CD4-positive, alpha-beta T cell treated with Interleukin-12 subunit alpha and Interleukin-12 subunit beta, for 1 hour (primary cell): ENCODE measurements at places on chromosomes 2 and 18.
A peak's percentile ranks its signal among the peaks of the same experiment; 100 is the strongest.

- no peak for DNase-seq
Measured at GRCh38 chr2:44495035-44495434, 133.3 kb downstream of the CAMKMT start.

DNA sequence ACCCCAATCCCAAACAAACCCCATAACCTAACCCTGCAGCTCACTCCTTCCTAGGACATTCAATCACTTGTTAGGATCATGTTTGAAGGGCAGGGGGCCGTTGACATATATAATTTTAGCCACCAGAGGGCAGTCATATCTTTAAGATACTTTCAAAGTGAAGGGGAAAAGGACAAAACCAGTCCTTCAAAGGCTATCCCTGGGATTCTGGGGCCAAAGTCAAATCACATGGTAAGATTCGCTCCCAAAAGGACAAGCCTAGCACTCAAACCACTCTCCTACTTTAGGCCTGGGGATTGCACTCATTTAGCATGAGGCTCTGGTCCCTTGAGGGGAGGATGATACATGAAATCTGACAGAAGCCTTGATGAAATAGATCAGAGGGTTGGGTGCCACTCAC lies 44.6 kb downstream of the HAUS1 start:
- DNase-seq = peak; percentile 71

DNA sequence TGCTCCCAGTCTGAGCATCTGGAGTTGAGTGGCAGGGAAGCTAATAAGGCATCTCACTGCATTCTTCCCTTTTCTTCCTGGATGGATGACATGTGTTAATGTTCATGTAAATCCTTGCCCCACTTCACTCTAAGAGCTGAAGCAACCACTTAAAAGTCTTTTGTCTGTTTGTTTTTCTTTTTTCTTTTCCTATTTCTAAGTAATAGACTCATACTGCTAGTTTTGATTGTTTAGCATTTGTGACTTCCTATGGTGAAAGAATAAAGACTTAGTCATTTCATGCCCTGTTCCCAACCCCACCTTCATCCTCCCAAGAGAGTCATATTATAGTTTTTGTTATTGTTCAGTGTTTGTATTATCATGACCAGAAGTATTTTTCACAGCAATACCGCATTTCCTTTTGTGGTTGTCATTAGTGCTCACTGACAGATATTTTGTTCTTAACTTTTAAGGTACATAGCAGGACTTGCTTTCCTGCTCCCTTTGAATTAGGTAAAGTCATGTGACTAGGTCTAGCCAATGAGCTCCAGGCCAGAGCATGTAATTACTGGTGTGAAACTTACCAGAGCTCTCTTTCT lies 18.1 kb upstream of the SPP2 start:
- DNase-seq = peak; percentile 73

DNA sequence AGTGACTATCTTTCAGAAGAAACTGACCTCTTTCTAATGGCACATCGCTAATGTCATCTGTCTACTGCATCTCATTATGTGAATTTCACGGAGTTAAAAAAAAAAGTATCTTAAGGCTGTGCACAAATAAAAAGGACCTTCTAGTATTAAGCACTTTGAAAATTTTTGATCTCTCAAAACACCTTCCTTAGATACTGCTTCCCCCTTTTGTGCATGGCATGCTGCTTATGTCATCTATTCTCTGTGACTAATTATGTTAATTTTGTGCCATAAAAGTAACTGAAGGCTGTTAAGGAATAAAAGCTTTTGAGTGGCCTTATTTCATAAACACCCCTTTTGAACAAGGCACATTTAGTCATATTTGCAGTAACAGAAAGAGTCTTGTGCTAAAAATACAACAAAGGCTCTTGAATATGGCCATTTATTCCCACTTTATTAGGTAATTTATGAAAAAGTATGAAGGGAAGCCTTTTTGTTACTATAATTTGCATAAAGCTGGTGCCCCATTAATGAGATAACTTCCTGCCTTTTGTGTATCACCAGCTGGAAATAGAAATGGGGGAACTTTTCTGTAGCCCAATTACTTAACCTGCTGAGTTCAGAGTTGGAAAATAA lies 1412.0 kb upstream of the ZEB2 start:
- DNase-seq = no peak

- no peak for DNase-seq
Measured at GRCh38 chr18:22868831-22869230, 64.3 kb upstream of the RBBP8 start.

DNA sequence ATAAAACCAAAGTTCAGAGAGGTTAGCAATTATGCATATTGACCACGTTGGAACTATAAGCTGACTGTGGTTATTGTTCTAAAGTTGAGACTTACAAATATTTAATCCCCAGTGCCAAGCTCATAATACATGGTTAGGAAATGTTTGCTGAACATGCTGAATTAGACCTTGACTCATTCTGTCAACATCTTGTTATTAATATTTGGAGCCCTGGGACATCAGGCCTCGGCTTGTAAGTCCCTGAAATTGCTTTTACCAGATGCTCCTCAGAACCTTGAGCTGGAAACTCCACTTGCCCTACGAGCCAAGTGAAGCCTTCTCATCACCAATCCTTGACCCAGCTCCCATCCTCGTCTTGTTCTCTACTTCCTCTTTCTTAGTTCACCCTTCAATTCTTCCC lies 21.2 kb downstream of the DYNAP start:
- no peak for DNase-seq

GRCh38 chr2:223001797-223002175 lies 50.2 kb upstream of the KCNE4 start:
- DNase-seq = no peak

DNA sequence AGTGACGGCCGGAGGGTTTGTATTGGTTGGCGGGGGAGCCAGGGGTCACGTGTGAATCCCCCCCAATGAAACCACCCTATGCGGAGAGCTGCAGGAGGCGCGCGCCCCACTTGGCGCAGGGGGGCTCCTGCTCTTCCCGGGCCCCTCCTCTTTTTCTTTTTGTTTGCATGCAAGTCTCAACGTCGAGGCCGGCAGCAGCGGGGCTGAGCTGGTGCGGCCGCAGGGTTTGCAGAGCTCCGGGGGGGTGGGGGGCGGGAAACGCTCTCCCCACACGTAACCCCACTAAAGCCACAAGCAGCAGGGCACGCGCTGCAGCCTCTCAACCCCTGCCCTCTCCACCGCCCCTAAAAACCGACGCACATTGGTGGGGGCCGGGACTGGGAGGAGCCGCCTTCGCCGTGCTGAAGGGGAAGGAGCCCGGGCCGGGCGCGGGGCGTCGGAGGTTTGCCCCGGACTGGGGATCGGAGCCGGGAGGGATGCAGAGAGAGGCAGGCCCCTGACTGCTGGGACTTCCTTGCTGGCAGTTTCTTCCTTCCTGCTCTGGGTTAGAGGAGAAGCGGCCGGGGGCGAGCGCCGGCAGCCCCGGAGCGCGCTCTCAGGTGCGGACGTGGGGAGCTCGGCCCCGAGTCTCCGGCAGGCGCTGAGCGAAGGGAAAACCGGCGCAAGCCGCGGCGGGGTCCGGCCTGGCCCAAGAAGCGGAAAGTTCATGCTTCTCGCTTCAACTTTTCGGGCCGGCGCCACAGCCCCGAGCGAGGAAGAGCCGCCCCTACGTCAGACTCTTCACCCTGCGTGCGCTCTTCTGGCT lies 864 bp downstream of the LBH start:
- peak; percentile 81 for DNase-seq

DNA sequence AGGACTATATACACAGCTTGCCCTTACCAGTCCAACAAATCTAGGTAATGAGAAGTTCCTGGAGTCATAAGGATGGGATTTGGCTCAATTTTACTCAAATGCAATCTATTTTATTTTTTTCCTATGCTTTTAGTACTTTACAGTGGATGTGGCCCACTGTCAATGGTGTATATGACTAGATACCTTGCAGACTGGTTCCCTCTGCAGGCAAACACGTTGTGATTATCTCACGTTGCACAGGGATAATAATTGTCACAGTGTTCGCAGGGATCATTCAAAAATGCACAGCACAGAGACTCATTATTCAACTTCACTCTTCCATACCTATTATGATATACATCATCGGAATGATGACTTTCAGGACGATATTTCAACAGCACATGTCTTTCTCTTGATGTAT lies 359.7 kb downstream of the MBD2 start:
- no peak for DNase-seq

- DNase-seq = no peak
Measured at GRCh38 chr18:6059551-6059950, 164.2 kb upstream of the TMEM200C start.

GRCh38 chr2:74747411-74748080 lies 86.4 kb upstream of the HK2 start:
- DNase-seq = no peak

DNA sequence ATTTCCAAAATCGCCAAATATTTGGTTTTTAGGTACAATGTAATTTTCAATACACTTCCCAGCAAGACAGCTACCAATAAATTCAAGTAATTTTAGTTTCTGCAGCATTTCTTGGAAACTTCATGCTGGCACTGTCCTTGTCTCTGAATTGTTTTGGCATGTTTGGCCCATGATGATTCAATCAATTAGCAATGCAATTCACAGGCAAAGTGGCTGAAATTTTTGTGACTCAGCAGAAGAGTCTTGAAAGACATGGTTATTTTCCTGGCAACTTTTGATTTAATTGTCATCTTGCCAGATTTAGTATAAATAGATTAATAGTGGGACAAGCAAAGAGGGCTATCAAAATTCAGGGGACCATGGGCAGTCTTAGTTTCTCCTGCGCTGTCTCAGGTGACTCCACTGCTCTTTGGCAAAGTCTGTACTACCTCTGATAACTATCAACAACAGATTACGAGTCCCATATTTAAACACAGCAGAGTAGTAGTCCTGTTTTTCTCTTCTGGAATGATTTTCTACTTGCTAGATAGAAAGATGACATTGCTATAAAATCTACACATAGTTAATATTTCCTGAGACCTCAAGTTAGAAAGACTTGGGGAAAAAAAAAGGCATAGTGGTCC lies 88.9 kb upstream of the CYP26B1 start:
- no peak for DNase-seq

DNA sequence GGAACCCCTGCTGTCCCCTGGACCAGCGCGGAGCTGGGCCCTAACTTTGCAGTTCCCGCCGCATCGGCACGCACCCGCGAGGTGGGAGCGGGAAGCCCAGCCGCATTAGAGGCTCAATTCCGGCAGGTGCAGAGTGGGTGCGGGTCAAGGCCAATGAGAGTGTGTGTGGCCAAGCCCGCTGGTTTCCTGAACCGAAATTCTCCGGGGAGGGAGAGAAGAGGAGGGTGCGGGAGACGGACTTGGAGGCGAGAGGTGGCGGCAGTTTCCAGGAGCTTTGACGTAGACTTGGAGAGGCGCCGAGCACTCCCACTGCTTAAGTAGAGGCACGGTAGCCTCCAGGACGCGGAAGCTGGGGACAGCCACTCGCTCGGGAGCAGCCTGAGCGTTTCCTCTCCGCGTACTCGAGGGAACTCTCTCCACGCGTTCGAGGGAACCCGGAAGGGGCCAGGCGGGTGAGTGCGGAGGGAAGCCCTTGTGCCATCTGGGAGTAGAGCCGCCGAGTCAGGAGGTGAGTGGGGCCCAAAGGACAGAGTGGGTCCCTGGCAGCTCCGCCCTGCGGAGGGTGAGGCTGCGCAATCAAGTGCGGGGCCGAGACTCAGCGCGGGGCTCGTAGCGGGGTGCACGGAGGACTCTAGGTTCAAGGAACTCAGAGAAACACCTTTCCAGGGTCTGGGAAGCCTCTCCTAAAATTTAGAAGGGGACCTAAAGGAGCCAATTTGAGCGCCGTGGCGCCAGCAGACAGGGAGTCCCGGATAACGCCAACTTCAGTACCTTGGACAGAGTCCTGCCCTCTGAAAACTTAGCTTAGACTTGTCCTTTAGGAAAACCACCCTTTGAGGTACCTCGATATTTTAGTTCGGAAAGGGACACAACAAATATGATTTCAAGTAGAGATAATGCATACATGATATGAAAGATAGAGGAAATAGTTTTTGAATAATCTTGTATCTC lies at the start of gene FAM237A:
Gene FAM237A, plus strand, starts transcription at position 413 of the 951 bp plus-strand sequence. CDS start 1,750 bp downstream, outside the sequence.
- DNase-seq = no peak

DNA sequence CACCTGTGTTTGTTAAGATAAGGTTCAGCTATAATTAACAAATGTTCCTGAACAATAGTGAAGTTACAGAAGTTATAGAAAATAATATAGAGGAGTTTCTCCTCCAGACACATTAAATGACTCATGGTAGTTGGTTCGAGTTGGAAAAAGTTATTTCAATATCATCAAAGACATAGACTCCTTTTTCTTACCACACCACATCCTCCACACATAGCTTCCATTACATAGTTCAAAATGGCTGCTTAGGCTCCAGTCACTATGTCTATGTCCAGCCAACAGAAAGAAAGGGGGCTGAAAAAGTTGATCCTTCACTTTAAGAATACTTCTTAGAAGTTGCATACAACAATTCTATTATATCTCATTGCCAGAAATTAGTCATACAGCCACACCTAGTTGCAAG lies 50.7 kb downstream of the DYNAP start:
- DNase-seq = no peak

DNA sequence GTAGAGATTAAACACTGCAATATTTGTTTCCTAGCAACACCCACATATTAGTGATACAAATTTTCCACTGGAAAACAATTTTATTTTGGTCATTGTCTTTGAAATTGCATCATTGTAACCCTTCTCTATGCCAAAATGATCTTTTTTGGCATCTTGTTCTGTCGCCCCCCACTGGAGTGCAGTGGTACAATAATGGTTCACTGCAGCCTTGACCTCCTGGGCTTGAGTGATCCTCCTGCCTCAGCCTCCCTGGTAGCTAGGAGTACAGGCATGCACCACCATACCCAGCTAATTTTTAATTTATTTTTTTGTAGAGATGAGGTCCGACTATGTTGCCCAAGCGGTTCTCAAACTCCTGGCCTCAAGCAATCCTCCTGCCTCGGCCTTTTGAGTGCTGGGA lies 117.4 kb downstream of the PIK3C3 start:
- no peak for DNase-seq

DNA sequence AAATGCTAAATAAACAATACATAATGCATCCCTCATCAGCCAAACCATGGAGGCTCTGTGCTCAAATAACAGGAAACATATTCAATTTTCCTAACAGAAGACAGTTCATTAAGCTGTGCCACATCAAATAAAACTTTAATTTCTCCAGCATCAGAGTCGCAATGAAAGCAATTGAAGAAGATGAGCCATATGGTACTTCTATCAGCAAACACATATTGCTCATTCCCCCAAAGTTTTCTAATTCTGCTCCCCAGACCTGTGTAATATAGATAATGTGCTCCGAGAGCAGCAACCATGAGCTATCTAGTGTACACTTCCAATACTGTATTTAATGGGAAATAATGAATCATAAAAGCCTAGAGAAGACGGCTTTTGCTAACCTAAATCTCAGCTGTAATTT lies 263.2 kb downstream of the MEIS1 start:
- DNase-seq = no peak

DNA sequence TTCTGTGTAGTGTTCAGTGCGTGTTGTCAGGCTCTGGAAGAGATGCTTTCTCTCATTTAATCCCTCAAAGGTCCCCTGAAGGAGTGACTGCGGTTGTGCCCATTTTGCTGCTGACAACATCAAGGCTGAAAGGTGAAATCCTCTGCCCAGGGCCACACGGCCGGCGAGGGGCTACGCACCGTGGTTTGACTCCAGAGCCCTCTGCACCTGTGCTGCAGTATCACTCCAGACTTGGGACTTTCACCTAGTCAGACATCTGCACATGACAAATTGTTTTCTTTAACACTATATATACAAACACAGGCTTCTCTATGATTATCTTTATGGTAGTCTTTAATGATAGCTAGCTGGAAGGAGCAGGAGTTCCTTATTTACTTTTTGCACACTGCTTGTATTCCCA lies 90.2 kb downstream of the ARMC9 start:
- DNase-seq = no peak
